ENCODE measurements at places on chromosomes 2 and 18. TPM values are rescaled to one million over a fixed set of nuclear protein-coding genes. Genes with fewer than 3 reads are reported as not detected.

Gene HS1BP3
- polyA plus RNA-seq, result 13.6 TPM

Gene PLCL1
- 0.21 TPM for polyA plus RNA-seq

Gene MARCO
- not detected for polyA plus RNA-seq

Gene OR6B2
- polyA plus RNA-seq, result not detected

Gene LIMS3
- polyA plus RNA-seq, result 1.9 TPM

Gene SOX11
- 0.40 TPM for polyA plus RNA-seq

Gene NGEF
- polyA plus RNA-seq, result 0.11 TPM

Gene NTSR2
- polyA plus RNA-seq, result not detected

DNA sequence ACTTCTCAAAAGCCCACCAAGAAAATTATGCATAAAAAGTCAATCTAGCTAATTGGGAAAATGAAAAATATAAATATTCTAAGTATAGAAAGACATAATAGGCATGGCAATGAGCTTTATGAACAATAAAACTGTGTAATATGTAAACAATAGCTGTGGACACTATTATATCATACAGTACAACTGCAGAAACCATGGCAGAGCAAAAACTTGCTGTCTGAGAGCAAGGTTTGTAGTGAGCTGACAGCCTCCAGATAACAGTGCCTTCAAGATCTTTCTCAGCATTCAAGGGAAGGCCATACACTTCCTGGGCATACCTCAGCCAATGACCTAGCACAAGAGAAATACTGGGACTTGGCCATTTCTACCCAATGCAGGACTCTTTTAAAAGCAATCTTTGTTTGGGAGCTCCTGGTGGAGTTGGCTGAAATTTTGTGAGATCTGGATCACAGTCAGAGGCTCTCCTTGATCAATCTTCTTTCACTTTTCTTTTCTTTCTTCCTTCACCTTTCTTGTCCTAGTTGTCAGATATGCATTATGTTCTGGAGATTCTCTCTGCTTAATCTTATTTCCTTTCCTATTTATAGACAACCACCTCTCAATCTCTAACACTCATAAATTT lies 427.2 kb upstream of the UBE2E3 start:
- no peak for DNase-seq

DNA sequence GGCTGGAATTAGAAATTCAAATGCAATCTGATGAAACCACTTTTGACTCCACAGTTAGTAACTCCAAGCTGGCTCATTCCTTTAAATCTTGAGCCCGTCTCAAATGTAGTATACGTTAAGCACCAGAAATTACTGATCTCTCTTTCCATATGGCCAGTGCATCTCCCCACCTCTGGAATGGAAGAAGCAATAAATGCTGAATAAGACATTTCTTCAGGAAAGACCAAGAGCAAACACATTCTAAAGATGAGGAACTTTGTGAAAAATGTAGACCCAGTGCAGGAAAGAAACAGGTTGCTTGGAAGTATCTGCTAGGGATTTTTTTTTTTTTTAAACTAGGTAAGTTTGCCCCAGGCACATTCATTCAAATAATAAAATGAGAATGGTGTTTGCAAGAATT lies 143.1 kb upstream of the FBXO11 start:
- no peak for DNase-seq

DNA sequence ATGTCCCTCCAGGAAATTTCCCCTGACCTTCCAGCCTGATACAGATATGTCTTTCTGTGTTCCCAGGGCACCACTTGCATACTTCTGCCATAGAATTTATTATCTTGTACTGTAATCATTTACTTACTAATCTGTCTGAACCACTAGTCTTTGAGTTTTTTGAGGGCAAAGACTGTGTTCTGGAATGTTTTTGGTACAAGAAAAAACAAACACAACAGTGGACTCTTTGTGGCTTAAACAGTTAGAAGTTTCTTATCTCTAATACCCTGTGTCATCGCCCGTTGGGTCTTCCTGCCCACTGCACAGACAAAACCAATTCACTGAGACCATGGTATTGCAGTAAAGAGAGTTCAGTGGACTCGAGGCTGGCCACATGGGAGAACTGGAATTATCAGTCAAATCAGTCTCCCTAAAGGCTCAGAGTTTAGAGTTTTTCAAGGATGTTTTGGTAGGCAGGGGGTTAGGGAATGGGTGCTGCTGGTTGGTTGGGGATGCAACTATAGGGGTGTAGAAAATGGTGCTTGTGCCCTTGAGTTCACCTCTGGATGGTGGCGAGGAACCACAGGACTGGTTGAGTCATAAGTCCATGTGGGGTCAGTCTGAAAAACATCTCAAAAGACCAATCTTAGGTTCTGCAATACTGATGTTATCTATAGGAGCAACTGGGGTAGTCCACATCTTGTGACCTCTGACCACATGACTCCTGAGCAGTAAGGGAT lies 20.3 kb downstream of the RALB start:
- DNase-seq, result no peak

DNA sequence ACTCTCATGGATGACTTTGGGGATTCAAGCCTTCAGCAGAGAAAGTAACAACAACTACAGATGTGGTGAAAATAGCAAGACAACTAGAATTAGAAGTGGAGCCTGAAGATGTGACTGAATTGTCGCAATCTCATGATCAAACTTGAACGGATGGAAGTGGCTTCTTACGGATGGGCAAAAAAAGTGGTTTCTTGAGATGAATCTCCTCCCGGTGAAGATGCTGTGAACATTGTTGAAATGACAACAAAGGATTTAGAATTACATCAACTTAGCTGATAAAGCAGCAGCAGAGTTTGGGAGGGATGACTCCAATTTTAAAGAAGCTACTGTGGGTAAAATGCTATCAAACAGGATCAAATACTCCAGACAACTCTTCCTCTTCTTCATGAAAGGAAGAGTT lies 43.1 kb downstream of the AAK1 start:
- no peak for DNase-seq

- no peak for DNase-seq
Measured at GRCh38 chr2:143960177-143960576, 559.7 kb downstream of the ZEB2 start.

DNA sequence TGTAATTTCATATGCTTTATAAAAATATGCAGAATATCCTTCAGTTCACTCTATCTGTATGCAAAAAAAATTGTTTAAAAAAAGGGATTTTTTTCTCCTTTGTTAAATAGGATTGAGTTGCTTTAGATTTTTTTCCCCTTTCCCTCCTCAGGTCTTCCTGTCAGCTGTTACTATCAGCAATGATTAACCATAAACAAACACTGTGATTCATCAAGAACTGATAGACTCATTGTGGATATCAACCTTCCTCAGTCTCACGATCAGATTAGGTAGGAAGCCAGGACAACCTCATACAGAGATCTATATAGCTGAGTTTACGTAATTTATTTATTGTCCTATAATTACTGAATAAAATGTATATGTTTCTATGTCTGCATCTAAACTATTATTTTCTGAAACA lies 2136.2 kb upstream of the CELF4 start:
- no peak for DNase-seq

DNA sequence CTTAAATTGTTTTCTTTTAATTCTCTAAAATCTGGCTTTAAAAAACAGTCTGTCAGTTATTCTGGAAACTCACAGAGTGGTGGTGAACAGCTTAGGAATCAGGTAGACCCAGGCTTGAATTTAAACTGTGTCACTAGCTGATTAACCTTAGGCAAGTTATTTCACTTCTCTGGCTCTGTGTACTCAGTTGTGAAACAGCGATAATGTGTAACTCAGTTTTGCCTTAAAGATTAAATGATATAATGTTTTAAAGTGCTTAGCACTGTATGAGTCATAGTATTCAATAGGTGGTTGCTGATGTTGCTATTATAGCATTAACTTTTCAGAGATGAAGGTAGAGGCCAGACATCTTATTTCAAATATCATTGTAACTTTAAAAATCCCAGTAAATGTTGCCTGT lies 40.7 kb downstream of the PKP4 start:
- no peak for DNase-seq

GRCh38 chr2:209553913-209554312 lies 130.1 kb downstream of the MAP2 start:
- DNase-seq, result no peak

- DNase-seq, result no peak
Measured at GRCh38 chr2:71884303-71885042, 263.2 kb downstream of the CYP26B1 start.

GRCh38 chr2:98467082-98467536 lies 22.5 kb downstream of the INPP4A start:
- no peak for DNase-seq

- no peak for DNase-seq
Measured at GRCh38 chr18:38900031-38900430, 1334.4 kb upstream of the CELF4 start.

DNA sequence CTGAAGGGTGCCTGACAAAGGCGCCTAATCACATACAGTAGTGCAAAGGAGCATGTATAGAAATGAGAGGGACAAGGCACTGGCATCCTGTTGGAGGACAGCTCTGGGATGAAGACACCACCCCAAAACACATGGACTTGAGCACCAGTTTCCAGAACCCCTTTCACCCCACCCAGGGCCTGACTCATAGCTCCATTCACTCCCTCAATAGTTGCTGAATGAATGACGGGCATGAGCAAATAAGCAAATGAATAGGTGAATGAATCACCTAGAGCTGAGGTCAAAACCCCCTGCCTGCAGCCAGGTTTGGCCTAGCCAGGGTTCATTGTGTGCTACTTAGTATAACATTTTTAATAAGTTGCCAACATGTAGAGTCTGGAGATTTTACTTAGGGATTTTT lies 66.3 kb downstream of the NRP2 start:
- DNase-seq, result no peak

GRCh38 chr2:241940329-241940728 lies 70.8 kb downstream of the RTP5 start:
- DNase-seq, result no peak

All from BJ (cell line).